Naive B cell (primary cell): ENCODE measurements at places on chromosomes 7 and 10. TPM values are rescaled to one million over a fixed set of nuclear protein-coding genes. Genes with fewer than 3 reads are reported as not detected.
A peak's percentile ranks its signal among the peaks of the same experiment; 100 is the strongest.

EEPD1 gene
- polyA plus RNA-seq: not detected

GOLGA7B gene
- polyA plus RNA-seq: not detected

DNA sequence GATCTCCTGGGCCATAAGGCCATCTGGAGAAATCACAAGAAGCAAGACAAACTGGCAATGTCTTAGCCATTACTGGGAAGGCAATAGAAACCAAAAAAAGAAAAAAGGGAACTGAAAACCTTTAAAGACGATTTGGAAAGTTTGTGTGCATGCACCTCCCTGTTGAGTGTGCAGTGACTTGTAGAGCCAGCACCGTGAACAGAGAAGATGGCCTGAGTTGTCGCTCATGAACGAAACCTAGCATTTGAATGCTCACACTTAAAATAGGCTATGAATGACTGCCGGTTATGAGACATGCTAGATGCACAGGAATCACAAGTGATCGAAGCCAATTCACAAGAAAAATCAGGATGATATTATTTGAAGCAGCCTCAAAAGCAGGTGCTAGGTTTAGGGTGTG lies 151.3 kb upstream of the ADO start:
- peak overlapping the region; percentile 18 for H3K4me3 ChIP-seq
- peaks cover 30% of the 10 kb centered on the region for H3K27me3 ChIP-seq
- peaks cover 4% of the 10 kb centered on the region for H3K36me3 ChIP-seq
- no peak overlapping the region for H3K27ac ChIP-seq
- DNase-seq: peak; percentile 82
- peaks cover 59% of the 10 kb centered on the region for H3K4me1 ChIP-seq

DNA sequence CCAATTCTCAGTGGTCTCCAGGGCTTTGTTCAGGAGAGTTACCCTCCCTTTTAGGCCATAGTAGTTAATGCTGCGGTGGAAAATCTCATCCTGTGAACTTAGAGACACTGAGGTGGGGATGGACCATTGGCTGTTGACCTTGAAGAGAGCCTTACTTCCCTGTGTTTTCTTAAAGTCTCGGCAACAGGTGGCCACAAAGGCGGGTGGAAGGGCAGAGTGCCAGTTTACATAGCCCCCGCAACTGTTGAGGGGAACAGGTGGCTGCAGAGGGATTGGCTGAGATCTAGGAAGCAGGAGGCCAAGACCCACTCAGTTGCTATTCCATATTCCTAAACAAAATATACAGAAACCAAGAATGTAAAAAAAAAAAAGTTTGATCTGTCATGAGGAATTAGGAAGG lies 160.6 kb downstream of the ST7 start:
- no peak for DNase-seq
- no peak overlapping the region for H3K27ac ChIP-seq
- no peaks in the 10 kb centered on the region for H3K36me3 ChIP-seq
- no peak overlapping the region for H3K4me3 ChIP-seq
- H3K4me1 ChIP-seq: peaks cover 16% of the 10 kb centered on the region

DNA sequence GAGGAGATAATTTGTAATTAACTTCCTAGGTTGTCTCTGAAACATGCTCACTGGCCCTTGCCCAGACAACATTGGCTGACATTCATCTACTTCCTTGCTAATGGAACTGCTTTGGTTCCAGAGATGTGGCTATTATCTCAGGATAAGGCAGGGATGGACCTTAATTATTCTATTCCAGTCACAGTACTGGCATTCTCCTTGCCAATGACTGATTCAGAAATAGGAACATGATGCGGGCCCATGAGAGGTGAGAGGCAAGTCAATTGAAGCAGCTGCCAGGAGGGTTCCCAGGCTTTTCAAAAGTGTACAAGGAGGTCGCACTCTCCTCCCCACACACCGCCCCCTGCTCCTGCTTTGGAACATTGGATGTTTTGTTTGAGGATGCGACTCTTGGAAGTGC lies 109.6 kb upstream of the DGKB start:
- no peak overlapping the region for H3K27ac ChIP-seq
- no peaks in the 10 kb centered on the region for H3K4me1 ChIP-seq
- no peak overlapping the region for H3K4me3 ChIP-seq
- DNase-seq: no peak
